ENCODE measurements at places on chromosomes 1 and 21.

- DNase-seq = no peak
These were observed 36.9 kb upstream of the POU3F1 start for GRCh38 chr1:38083541-38083940.

DNA sequence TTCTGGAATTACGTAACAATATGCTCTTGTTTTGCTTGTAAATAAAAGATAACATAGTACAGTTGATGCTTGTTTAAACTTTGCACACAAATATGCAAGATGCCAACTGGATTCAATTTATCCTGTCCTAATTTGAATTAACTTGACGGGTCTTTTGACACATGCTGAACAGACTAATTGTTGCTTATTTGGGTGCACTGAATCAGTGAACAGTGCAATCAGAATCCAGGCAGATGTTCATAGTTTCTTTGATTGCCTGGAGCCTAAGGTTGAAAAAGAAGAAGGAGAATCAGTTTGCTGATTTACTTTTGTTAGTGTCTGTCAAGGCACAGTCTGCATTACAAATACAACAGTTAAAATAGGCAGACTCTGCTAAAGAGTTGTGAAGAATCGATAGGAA, 307.9 kb downstream of the COL11A1 start:
- no peak for DNase-seq

DNA sequence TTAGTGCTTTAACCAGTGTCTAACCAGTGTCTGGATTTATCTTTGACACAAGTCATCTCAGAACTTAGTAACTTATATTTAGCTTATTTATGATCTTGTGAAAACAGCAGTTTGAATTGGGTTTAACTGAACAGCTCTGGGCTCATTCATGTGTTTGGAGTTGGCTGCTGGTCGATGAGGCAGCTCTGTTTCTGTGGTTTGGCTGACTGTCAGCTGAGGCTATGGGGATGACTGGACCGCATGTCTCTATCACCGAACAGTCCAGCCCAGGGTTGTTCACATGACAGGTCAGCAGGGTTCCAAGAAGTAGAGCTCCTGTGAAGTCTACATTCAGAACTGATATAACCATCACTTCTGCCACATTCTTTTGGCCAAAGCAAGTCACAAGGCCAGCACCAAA, 29.1 kb upstream of the C21orf91 start:
- no peak for DNase-seq

GRCh38 chr1:209549443-209550205, 33.9 kb upstream of the CAMK1G start:
- DNase-seq = no peak

- peak; percentile 20 for DNase-seq
These were observed 36.4 kb downstream of the ZNF697 start for GRCh38 chr1:119611701-119612113.

- DNase-seq = no peak
These were observed 256.8 kb downstream of the FAF1 start for GRCh38 chr1:50703240-50703639.

DNA sequence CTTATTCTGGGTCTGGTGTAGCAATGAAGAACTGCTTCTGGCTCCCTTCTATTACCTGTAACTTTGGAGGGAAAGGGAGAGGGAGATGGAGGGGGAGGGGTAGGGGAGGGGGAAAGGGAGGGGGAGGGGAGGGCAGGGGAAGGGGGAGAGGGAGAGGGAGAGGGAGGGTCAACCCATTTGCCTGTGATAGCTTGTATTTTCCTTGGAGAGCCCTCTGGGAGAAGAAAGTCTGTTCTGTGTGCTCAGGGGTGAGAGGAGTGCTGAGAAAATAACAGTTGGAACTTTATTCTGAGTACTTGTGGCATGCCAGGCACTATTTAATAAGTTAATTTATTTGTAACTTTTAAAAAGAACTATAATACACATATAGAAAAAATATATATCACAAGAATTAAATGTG, 70.7 kb upstream of the TSPAN2 start:
- DNase-seq = no peak

GRCh38 chr21:33299181-33299752, 25.5 kb upstream of the IFNAR1 start:
- DNase-seq = peak; percentile 2

DNA sequence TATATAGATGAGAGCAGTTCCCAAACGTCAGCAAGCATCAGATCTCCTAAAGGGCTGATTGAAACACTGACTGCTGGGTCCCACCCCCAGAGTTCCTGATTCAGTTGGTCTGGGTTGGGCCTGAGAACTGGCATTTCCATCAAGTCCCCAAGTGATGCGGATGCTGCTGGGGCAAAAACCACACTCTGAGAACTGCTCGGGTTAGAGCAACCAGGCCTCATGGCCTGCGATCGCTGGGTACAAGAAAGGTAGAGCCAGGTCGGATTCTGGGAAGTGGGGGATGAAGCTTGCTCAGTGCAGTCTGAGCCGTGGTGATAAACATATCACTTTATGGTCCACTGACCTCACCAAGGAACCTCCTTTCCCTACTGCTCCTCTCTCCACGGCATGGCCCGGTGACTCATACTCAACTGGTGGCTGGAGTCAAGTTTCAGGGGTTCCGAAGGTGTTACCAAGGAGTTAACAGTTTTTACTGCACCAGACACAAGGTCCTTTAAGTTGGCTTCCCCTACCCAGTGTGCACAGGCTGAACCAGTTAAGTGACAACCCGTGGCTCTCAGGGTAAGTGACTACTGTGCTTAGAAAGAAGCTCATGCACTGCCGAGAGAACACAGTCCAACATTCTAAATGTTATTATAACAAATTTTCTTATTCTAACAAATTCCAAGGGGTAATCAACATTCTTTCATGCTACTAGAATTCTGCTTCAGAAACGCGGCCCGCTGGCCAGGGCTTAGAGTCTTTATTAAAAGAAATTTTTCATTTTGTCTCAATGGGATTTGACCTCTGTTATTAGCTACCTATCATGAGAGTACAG, 153.5 kb downstream of the TGFBR3 start:
- no peak for DNase-seq

DNA sequence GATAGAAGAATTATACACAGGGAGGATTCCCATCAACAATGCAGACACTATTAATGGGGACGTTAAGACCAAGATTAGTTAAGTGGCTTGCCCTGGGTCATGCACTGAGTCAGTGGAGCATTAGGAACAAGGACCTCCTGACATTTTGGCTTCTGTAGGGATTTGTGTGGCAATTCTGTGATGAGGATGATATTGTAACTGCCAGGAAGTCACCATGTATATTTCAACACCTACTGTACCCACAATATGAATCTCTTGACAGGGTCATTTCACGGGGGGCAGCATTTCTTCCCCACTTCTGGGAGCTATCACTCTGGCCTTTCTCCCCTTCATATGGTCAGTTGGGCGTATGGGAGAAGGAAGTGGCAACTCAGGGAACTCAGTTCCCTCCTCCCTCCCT, 134.9 kb downstream of the RUNX1 start:
- DNase-seq = no peak

- DNase-seq = no peak
These were observed 36.0 kb upstream of the GPR157 start for GRCh38 chr1:9164919-9165318.

DNA sequence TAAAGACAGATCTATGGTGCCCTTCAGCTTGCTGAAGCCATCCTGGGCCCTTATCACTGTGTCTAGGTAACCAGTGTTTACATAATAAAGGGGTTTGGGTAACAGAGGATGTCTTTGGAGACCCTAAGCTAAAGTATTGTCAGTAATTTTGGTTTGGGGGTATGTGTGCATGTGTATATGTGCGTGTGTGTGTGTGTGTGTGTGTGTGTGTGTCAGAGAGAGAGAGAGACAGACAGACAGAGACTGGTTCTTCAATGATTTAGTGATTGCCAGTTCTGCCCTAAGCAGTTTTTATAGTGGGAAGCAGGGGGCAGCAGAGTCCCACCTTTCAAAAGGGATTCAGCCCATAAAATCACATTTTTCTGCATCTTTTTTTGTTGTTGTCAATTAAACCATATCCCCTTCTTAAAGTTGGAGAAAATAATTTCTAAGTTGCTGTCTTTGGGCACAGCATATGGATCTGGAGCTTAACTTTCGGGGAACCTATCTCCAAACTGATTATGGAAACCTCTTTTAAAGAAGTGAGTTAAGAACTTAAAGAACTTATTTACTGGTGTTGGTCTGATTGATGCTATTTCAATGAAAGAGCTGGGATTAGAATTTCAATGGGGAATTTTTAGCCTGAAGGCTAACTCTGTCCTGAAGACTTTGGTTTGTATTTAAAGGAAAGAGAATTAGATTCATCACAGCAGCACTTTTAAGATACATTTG, 51.1 kb downstream of the ZNF326 start:
- DNase-seq = no peak

- DNase-seq = no peak
These were observed 62.6 kb upstream of the NRIP1 start for GRCh38 chr21:15127437-15127836.

DNA sequence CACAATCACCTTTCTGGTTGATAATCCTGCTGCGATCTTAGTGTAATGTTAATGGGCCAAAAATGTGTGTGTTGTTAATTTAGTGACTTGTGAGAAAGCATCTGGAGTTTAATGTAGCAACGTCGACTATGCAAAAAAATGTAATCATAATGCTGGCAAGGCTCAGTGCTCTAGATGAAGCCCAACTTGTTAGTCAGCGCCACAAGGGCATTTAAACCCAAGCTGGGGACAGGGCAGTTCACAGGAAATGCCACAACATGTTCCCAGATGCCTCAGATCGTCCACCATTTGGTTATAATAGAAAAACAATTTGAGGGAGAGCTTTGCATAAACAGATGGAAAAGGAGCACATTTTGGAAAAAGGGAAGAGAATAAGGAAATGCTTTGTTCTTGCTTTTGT, 585.4 kb upstream of the PLXNA2 start:
- DNase-seq = no peak

DNA sequence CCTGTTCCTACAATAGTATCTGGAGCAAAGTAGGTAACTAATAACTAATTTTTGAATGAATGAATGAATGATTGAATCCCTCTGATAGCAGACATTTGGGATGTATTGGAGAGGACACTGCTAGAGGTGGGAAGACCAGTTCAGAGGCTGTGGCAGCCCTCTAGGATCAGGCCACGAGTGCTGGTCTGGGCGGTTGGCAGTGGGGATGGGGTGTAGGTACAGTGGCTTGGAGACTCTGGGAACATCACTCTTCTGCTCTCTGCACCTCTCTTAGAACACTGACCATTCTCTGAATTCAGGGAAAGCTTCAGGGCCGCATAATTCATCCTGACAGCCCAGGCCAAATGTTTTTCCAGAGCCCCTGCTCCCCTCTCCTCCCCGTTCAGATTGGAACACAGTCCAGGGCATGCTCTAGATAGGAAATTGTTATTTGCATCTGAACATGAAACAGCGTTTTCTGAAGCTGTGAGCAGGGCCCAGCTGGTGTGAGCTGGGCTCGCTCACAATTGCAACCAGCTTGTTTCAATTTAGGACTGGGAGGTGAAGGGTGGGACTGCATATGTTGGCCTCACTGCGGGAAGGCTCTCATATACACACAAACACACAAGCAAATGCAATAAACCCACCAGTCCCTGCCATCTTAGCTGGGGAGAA, 253.1 kb upstream of the USP24 start:
- no peak for DNase-seq

Measured in stimulated activated CD4-positive, alpha-beta T cell treated with anti-CD3 and anti-CD28 coated beads, TNF-alpha, amount 100 ng/mL, for 24 hours (primary cell).